Activated T-helper 2 cell treated with anti-CD3 and anti-CD28 coated beads, Interferon-gamma antibody, Interleukin-2, Interleukin-4, amounts not matched to agents 10 μg/mL and 5 μg/mL and 100 μg/mL, durations not matched to agents 14 hours and 24 hours and 36 hours (primary cell): ENCODE measurements at places on chromosomes 3 and 15. TPM values are rescaled to one million over a fixed set of nuclear protein-coding genes. Genes with fewer than 3 reads are reported as not detected.

DNA sequence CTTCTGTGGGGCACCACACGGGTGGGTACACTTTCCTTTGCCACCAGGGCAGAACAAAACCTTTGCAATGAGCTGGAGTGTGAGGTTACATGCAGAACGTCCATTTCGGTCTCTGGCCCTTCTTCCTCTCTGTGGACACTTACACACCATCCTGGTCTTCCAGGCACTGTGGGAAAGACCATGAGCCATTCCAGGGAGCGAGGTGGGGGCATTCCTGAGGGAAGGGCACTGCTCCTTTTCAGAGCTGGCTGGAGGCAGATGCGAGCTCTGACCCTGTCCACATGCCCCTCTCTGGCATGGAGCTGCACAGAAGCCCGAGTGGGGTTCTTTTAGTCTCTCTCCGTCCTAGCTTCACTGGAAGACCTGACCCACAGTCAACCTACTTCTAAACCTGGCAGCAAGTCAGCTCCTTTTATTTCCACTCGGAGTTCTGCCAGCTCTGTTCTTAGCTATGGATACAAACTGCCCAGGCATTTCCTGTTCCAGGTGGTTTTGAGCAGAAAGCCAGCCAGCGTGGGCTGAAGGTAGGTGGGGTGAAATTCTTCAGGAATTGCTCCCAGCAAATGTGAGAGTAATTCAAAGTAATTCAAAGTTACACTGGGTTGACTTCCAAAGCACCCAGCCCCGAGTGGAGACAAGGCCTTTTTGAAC lies 281.4 kb downstream of the ADAMTS17 start:
- no peak for DNase-seq
- no peaks in the 10 kb centered on the region for H3K27me3 ChIP-seq
- no peak overlapping the region for H3K4me3 ChIP-seq
- no peaks in the 10 kb centered on the region for H3K36me3 ChIP-seq
- no peak overlapping the region for H3K27ac ChIP-seq

DNA sequence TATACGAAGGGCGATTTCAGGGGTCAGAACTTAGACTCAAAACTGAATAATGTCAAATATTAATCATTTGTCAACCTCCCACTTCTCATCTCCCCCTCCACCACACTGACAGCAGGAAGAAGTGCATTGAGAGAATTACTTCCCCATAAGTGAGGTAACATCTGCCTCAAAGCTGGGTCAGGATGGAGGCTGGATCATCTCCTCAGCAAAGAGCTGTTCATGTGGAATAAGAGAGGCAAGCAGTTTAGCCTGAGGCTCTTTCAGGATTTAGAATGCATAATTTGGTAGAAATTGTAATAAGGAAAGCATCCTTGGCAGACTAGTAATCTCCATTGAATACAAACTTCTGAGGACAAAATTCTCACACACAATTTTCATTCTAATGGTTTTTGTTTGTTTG lies 512.1 kb downstream of the ROBO1 start:
- H3K27ac ChIP-seq = no peak overlapping the region
- H3K4me3 ChIP-seq = no peak overlapping the region
- no peaks in the 10 kb centered on the region for H3K4me1 ChIP-seq
- no peaks in the 10 kb centered on the region for H3K27me3 ChIP-seq
- no peaks in the 10 kb centered on the region for H3K36me3 ChIP-seq
- DNase-seq = no peak

- H3K27ac ChIP-seq = no peak overlapping the region
- H3K4me3 ChIP-seq = no peak overlapping the region
- DNase-seq = no peak
- no peaks in the 10 kb centered on the region for H3K36me3 ChIP-seq
- H3K4me1 ChIP-seq = no peaks in the 10 kb centered on the region
Observed at GRCh38 chr3:21464746-21465145, 286.3 kb downstream of the ZNF385D start.

- no peak overlapping the region for H3K4me3 ChIP-seq
- H3K27me3 ChIP-seq = peaks cover 3% of the 10 kb centered on the region
- H3K36me3 ChIP-seq = no peaks in the 10 kb centered on the region
- no peak for DNase-seq
- H3K4me1 ChIP-seq = peaks cover 3% of the 10 kb centered on the region
Observed at GRCh38 chr3:16741103-16741758, 136.0 kb upstream of the DAZL start.

DNA sequence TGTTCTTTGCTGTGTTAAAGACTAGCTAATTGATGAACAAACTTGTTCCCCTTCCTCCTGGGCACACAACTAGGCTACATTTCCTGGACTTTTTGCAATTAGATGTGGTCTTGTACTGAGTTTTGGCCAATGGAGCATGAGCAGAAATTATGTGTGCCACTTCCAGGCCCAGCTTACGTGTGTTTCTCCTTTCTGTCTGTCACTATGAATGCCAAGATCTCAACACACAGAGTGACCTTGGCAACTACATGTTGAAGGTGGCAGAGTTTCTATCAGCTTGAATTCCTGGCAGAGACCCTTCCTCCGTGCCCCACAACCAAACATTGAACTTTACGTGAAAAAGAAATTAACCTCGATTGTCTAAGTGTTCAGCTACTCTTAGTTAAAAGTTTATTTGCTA lies 81.7 kb upstream of the PIAS1 start:
- H3K36me3 ChIP-seq = no peaks in the 10 kb centered on the region
- H3K4me3 ChIP-seq = no peak overlapping the region
- H3K27me3 ChIP-seq = peaks cover 32% of the 10 kb centered on the region
- DNase-seq = no peak

The CCDC39 gene
- total RNA-seq = not detected in 2 replicates

The CAV3 gene
- total RNA-seq = not detected in 2 replicates
